ENCODE measurements at places on chromosomes 3 and 15. TPM values are rescaled to one million over a fixed set of nuclear protein-coding genes. Genes with fewer than 3 reads are reported as not detected.

DNA sequence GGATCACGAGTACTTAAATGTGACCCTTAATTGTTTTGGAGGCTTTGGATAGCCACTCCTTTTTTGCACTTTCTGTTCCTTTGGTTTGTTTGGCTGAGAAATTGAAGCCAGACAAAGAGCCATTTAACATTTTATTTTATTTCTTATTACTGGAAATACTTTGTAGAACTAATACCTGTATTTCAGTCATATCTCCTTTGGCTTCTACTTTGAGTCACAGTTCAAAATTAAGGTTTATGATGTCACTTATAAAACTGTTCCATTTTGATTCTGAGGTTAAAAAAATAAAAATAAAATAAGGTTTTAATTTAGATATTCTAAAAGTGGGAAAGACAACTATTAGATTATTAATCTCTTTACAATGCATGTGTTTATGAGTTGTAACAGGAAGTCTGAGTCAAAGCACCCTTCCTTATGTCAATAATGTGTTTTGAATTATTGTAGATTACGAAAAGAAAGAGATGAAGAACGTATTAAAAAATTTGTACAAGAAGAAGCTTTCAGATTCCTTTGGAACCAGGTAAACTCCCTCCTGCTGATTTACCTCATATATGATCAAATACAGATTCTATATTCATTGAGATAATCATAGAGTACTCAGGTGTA lies 16.9 kb upstream of the NXPE3 start:
- no peak for DNase-seq
- H3K27ac ChIP-seq: no peak overlapping the region
- no peaks in the 10 kb centered on the region for H3K27me3 ChIP-seq
- H3K4me3 ChIP-seq: no peak overlapping the region
- H3K36me3 ChIP-seq: peaks cover 46% of the 10 kb centered on the region
- H3K4me1 ChIP-seq: no peaks in the 10 kb centered on the region

- no peak for DNase-seq
- peaks cover 30% of the 10 kb centered on the region for H3K27me3 ChIP-seq
- H3K36me3 ChIP-seq: no peaks in the 10 kb centered on the region
- H3K27ac ChIP-seq: no peak overlapping the region
Measured at GRCh38 chr3:154122552-154122911, 1.3 kb downstream of the ARHGEF26 start.

GRCh38 chr3:184949251-184949965 lies 137.4 kb downstream of the VPS8 start:
- no peaks in the 10 kb centered on the region for H3K27me3 ChIP-seq
- no peak overlapping the region for H3K27ac ChIP-seq
- no peaks in the 10 kb centered on the region for H3K4me1 ChIP-seq
- no peak for DNase-seq
- H3K36me3 ChIP-seq: peaks cover 28% of the 10 kb centered on the region

GRCh38 chr3:123706871-123707270 lies 122.0 kb upstream of the HACD2 start:
- H3K36me3 ChIP-seq: no peaks in the 10 kb centered on the region
- H3K27me3 ChIP-seq: peaks cover 3% of the 10 kb centered on the region
- no peaks in the 10 kb centered on the region for H3K4me1 ChIP-seq
- no peak overlapping the region for H3K27ac ChIP-seq

GRCh38 chr3:116378077-116378476 lies 67.2 kb downstream of the LSAMP start:
- no peak for DNase-seq
- no peak overlapping the region for H3K4me3 ChIP-seq
- H3K4me1 ChIP-seq: no peaks in the 10 kb centered on the region
- H3K27ac ChIP-seq: no peak overlapping the region
- H3K27me3 ChIP-seq: no peaks in the 10 kb centered on the region
- no peaks in the 10 kb centered on the region for H3K36me3 ChIP-seq

DNA sequence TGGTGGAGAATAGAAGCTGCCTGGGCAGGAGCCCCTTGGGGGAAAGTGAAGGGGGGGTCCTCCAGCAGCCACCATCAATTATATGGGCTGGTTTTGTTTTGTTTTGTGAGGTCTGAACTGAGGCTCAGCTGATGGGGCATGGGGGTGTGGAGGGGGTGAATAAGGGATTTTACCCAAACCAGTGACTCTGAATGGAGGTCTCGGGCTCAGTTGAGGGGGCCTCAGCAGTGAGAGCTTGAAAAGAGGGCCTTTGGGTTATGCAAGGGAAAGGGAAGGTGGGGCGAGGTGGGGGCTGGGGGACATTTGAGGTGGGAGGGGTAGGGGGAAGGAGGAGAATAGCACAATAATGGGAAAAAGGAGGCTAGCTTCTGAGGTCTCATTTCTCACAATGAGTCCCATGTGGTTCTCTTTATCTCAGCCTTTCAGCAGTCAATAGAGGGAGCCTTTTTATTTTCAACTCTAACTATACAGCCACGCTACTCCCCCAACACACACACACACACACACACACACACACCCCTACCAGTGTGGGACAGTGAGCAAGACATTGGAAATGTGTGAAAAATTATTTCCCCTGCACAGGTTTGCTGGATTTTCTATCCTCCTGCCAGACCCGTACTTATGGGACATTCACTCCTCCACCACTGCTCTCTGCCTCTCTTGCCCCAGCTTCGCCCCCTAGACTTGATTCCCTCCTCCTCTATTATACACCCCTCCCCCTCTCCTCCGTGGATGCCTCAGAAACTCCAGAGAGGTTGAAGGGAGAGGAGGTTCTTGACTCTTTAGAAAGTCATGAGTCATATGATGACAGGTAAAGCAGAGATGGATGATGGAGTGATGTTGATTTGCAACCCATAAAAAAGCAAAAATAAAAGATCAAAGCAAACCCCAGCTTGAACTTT lies 96.0 kb downstream of the GTPBP8 start:
- H3K36me3 ChIP-seq: no peaks in the 10 kb centered on the region
- no peaks in the 10 kb centered on the region for H3K27me3 ChIP-seq
- no peaks in the 10 kb centered on the region for H3K4me1 ChIP-seq
- DNase-seq: no peak
- H3K4me3 ChIP-seq: no peak overlapping the region
- no peak overlapping the region for H3K27ac ChIP-seq

- H3K27ac ChIP-seq: no peak overlapping the region
- no peaks in the 10 kb centered on the region for H3K36me3 ChIP-seq
- no peaks in the 10 kb centered on the region for H3K4me1 ChIP-seq
- no peak overlapping the region for H3K4me3 ChIP-seq
Measured at GRCh38 chr3:61547625-61548024, 13.7 kb upstream of the PTPRG start.

DNA sequence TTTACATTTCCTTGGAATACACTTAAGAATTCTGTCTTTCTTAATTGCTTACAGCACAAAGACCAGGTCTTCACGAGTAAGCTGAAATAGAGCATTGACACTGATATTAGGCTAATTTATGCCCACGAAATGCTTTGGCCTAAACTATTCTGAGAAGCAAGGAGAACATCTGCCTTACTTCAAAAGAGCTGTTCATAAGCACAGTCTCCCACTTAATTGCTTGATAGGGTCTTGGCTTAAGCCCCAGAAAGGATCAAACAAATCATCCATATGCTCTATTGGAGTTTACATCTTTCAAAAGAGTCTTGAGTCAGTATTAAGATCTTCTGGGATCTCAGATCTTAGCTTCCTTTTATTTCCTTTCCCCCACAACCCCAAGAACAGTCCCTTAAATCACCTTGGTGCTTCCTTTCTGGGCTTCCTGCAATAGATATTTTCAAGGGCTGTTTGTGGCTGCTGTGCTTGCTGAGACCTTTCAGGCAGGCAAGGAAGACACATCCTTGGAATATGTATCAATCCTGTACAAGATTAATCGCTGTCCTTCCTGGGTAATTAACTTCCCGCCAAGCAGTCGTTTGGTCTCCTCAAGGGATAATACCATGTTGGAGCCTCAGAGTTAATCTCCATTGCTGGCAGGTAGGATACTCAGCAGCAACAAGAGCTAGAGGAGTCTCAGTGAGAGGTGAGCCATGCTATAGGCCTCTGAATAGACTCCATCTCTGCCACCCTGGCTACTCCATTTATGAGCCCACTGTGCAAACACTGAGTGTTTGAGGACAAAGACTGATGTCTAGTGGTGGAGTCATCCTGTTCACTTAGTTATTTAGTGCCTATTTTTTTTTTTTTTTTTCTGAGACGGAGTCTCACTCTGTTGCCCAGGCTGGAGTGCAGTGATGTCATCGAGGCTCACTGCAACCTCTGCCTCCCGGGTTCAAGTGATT lies 37.1 kb downstream of the TMEM158 start:
- H3K4me1 ChIP-seq: no peaks in the 10 kb centered on the region
- no peak for DNase-seq
- no peak overlapping the region for H3K4me3 ChIP-seq
- peaks cover 14% of the 10 kb centered on the region for H3K27me3 ChIP-seq

GRCh38 chr15:96870580-96870979 lies 540.1 kb downstream of the NR2F2 start:
- no peak overlapping the region for H3K27ac ChIP-seq
- no peaks in the 10 kb centered on the region for H3K27me3 ChIP-seq
- H3K4me1 ChIP-seq: no peaks in the 10 kb centered on the region
- H3K4me3 ChIP-seq: no peak overlapping the region

DNA sequence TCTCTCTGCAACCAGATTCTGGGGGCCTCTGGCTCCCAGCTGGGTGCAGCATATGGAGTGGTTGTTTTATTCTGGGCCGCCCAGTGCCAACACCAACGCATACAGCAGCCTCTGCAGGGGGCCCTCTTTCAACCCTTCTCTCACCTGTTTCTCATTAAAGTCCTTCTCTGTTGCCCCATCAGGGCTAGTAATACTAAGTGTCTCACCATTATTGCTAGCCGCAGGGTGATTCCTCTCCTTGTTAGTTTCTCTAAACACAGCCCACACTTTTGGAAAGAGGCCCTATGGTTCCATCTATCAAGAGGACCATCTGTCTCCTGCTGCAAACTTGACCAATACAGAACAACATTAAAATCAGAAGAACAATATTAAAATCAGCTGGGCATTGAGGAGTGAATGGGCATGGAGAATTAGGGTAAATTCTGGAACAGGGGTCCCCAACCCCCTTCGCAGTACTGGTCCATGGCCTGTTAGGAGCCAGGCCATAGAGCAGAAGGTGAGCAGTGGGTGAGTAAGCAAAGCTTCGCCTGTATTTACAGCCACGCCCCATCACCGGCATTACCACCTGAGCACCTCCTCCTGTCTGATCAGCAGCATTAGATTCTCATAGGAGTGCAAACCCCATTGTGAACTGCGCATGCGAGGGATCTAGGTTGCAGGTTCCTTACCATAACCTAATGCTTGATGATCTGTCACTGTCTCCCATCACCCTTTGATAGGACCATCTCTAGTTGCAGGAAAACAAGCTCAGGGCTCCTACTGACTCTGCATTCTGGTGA lies 36.5 kb downstream of the ALS2CL start:
- DNase-seq: no peak
- H3K27ac ChIP-seq: no peak overlapping the region
- no peaks in the 10 kb centered on the region for H3K36me3 ChIP-seq
- no peaks in the 10 kb centered on the region for H3K27me3 ChIP-seq
- H3K4me3 ChIP-seq: no peak overlapping the region

GRCh38 chr3:126567696-126568438 lies 9.1 kb upstream of the C3orf22 start:
- no peaks in the 10 kb centered on the region for H3K4me1 ChIP-seq
- no peak overlapping the region for H3K27ac ChIP-seq
- peaks cover 19% of the 10 kb centered on the region for H3K27me3 ChIP-seq
- H3K36me3 ChIP-seq: no peaks in the 10 kb centered on the region
- no peak overlapping the region for H3K4me3 ChIP-seq
- DNase-seq: no peak

- H3K27me3 ChIP-seq: peaks cover 8% of the 10 kb centered on the region
- no peaks in the 10 kb centered on the region for H3K36me3 ChIP-seq
- H3K4me3 ChIP-seq: no peak overlapping the region
- H3K4me1 ChIP-seq: no peaks in the 10 kb centered on the region
- DNase-seq: no peak
- no peak overlapping the region for H3K27ac ChIP-seq
Measured at GRCh38 chr3:71907996-71908395, 123.0 kb upstream of the PROK2 start.

SCAANT1 gene
- total RNA-seq: not detected

EIF2B5 gene
- total RNA-seq: 74.3 TPM

BNC1 gene
- not detected for total RNA-seq

ATP2B2 gene
- not detected for total RNA-seq

CFAP161 gene
- total RNA-seq: not detected
